ENCODE measurements at places on chromosomes 3 and 15.
A peak's percentile ranks its signal among the peaks of the same experiment; 100 is the strongest.

DNA sequence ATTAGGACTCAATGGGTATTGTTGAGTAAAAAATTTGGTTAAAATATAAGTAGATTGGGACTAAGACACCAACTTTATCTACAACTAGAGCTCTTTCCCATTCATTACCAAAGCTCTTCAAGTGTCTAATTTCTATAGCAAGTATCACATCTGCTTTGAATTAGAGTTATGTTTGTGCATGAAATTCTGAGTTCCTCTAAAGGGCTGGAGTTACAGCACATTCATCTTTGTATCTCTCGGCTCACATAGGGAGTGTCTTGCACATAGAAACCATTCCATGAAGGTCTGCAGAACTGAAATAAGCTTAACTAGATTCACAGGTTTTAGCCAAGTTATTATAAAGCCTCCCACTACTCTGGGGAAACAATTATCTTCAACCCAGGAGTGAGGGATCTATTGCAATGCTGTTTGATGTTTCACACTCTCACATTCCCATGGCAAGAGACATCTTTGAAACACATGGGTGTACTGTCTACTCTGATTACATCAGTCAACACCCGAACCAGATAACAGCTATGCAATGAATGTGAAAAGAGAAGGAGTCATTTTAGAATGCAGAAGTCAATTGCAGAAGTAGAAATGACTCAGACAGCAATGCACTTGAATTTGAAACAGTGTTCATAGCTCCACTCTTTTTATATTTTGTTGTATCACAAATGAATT, 93.1 kb upstream of the KBTBD8 start:
- DNase-seq: no peak

GRCh38 chr3:33717616-33717865, 513 bp downstream of the CLASP2 start:
- no peak for DNase-seq

GRCh38 chr15:82532383-82532990, 7.8 kb downstream of the RPS17 start:
- no peak for DNase-seq

- no peak for DNase-seq
These were observed 229.8 kb upstream of the PLSCR5 start for GRCh38 chr3:146834917-146835316.

DNA sequence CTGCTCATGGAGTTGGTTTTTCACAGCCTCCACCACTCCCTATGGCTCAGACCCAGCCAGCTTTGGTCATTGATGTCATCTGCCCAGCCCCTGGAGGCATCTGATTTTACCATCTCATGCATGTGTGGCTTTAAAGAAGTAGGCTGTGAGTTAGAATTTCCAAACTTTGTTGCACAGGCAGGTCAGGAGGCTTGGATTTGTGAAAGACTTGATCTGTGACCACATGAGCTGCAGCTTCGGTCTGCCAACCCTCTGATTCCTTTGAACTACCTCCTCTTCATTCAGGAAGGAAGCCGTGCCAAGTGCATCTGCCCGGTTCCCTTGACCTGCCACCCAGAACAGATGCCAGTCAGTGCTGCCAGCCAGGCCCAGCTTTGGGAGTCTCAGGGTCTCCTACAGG, 9.2 kb downstream of the CTXND1 start:
- DNase-seq: no peak

DNA sequence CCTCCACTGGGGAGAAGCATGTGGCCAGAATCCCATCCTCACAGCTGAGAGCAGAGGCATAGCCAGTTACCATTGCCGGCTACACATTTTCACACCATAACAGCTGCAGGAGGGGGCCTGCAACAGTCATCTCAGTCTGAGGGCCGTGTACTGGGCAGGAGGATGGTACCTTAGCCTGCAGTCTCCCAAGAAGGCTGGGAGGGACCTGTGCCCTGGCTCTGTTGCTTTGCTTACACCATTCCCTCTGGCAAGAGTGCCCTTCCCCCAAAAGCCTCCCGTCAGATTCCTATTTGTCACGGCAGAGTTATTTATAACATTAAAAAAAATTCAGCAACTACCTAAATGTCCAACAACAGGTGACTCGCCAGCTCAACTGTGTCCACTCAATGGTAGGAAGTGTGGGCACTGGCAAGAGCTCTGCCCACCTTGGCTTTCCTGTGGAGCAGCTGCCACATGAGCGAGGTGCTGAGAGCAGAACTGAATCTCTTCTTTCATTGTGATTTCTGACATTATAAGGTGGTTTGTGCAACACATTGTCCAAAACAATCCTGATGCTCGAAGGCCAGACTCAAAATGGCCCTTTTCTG, 4.4 kb downstream of the CAMKV start:
- DNase-seq: no peak

- DNase-seq: no peak
These were observed 319.4 kb upstream of the MDFIC2 start for GRCh38 chr3:70631716-70632307.

DNA sequence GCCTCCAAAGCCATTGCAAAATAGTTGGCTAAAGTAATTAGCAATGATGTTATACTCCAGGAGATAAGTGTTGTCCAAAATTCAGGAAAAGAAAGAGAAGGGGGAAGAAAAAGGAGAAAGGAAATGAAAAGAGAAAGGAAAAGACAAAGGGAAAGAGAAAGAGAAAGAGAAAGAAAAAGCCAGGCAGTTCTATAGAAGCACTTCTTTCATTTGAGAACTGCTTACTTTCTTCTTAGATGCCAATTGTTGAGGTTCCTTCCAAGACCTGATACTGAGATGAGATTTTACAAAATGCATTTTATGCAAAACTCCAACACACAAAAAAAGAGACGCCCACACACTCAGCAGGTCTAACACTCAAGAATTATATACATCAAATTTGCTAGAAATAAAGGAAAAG, 298.4 kb downstream of the KCNH8 start:
- DNase-seq: no peak

DNA sequence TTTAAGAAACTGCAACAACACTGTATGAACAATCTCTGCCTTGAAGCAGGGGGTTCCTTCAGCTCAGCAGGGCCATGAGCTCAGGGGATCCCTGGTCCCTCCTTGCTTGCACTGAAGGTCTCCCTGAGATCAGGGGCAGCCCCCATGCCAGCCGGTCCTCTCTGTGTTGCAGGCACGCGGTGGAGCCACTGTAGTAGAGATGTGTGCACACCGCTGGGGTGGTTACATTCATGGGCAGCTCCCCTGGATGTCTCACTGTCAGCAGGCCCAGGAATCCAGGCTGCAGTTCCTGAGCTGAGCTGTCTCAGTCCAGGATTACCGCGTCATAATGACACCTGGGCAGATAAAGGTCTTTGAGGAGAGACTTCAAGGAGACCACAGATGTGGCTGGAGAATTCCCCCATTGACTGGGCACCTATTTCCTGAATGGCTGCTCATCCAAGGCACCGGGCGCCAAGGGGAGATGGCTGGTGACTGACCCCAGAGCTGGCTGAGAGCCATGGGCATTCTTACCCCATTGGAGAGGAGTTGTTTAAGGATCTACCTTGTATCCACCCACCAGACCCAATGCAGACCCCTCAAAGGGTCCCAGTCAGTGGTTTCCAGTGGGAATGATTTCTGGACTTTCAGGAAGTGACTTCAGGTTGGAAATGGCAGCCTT, 10.4 kb upstream of the KLF13 start:
- no peak for DNase-seq

- DNase-seq: no peak
These were observed 58.4 kb downstream of the MAP6D1 start for GRCh38 chr3:183766745-183767606.

GRCh38 chr3:80114694-80115093, 346.9 kb upstream of the ROBO1 start:
- no peak for DNase-seq

DNA sequence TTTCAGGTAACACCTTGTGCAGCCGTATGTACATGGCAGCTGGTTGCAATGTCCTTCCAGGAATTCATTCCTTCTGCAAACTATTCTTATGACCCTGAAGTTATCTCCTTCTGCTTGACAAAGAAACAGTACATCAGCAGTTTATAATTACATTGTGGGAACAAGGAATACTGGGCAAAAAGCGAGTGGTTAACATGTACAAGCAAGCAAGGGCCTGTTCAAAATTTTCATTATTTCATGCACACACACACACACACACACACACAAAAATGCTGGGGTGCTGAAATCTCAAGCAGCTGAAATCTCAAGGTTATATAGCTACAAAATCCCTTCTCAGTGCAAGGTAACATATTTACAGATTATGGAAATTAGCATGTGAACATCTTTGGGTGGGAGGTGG, 30.7 kb downstream of the GTPBP8 start:
- DNase-seq: no peak

- DNase-seq: no peak
These were observed 51.5 kb downstream of the TGFBR2 start for GRCh38 chr3:30657914-30658313.

- DNase-seq: no peak
These were observed 116.5 kb downstream of the RTP4 start for GRCh38 chr3:187484547-187485295.

- no peak for DNase-seq
These were observed 202.9 kb upstream of the CADM2 start for GRCh38 chr3:84755860-84756259.

- no peak for DNase-seq
These were observed 36.5 kb upstream of the SPTBN5 start for GRCh38 chr15:41930221-41930866.

- no peak for DNase-seq
These were observed 83.4 kb downstream of the GABRG3 start for GRCh38 chr15:27054426-27054825.

GRCh38 chr15:81905889-81906288, 139.9 kb downstream of the MEX3B start:
- no peak for DNase-seq

GRCh38 chr3:12897381-12898289, 56.3 kb upstream of the RPL32 start:
- no peak for DNase-seq

GRCh38 chr15:61336026-61336638, 107.0 kb upstream of the RORA start:
- DNase-seq: no peak

DNA sequence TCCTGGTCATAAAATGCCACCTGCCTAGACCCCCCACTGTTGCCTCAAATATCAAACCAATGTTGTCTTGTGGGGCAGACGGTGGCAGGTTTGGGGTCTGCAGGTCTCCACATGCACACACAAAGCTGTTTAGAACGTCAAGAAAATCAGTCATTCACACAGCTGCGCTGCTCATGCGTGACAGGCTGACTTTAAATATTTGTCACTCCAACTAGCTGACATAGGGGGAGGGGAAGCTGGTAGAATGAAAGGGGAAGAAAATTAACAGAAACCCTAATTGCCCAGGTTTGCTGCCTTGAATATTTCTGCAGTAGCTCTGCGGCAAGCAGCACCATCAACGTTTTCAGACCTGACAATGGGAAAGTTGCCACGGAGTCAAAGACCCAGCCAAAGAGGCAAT, 201.8 kb downstream of the ABHD5 start:
- DNase-seq: no peak

GRCh38 chr15:70580286-70580685, 183.1 kb downstream of the UACA start:
- no peak for DNase-seq

GRCh38 chr3:13277860-13278531, 142.1 kb downstream of the NUP210 start:
- DNase-seq: no peak

DNA sequence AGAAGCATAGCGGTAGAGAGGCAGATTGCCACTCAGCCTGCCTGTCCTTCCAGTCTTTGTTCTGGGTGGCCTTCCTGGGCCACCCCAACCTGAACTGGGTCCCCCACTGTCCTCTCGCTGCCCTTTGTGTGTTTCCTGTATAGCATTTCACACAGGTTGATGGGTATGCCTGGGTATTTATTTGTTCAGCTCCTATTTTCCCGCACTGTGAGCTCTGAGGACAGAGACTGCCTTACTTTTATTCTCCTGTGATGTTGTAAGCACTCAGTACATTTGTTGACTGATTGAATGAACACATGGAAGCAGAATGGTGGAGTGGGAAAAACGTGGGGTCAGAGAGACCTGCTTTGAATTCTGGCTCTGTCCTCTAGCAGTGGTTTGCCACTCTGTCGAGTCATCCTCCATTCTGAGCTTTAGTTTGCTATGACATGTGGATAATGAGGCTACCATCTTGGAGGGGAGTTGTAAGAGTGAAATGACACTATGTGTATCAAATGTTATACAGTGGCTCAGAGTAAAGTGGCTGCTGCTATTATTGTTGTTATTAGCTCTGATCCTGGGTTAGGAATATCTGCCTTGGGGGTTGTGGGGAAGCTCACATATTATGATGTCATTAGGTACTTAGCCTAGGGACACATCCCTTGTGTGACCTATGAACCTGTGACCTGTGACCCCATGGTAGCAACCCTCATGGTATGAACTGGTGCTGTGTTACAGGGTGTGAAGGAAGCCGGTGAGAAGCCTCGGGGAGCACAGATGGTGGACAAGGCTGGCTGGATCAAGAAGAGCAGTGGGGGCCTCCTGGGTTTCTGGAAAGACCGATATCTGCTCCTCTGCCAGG, 6.4 kb downstream of the PLEKHO2 start:
- no peak for DNase-seq

GRCh38 chr3:84184937-84185336, 773.9 kb upstream of the CADM2 start:
- no peak for DNase-seq

- no peak for DNase-seq
These were observed 54.6 kb downstream of the CAPN3 start for GRCh38 chr15:42413920-42414319.

- no peak for DNase-seq
These were observed 48.8 kb downstream of the STRIT1 start for GRCh38 chr3:155244699-155245098.

DNA sequence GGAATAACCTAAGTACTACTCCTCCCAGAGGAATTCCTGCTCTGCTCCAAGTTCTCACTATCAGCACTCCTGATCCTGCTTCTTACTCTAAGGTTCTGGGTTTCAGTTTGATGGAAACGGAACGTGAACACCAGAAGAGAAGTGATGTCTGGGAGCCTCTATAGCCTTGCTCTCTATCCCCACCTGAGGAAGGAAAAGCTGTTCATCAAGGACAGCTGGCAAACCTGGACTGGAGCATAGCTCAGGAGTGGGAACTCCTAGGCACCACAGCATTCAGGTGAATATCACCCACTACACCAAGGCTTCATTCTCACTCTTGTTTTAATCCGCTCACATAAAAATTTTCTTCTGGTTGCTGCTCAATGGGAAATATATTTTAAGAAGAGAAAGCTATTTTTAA, 13.0 kb upstream of the CADPS start:
- DNase-seq: no peak

- peak; percentile 5 for DNase-seq
These were observed 600.5 kb downstream of the EDEM1 start for GRCh38 chr3:5787861-5788488.
